ENCODE measurements at places on chromosomes 1 and 21.
A peak's percentile ranks its signal among the peaks of the same experiment; 100 is the strongest.

DNA sequence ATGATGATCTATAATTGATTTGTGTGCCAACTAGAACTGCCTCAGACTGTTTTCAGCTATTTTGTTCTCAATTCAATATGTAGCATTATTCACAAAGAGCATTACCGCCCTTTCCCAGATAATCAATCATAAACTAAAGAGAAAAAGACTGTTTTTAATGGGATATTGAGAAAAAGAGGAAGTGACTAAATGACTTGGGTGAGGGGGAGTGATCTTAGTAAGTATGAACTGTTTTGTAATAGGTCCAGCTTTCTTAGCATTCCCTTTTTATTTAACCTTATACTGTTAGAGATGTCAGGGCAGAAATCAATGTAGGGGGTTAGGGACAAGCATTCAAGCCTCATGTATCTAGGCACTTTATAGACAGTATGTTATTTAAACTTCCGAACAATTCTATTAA is 157.8 kb upstream of the DPYD start:
- DNase-seq: no peak

DNA sequence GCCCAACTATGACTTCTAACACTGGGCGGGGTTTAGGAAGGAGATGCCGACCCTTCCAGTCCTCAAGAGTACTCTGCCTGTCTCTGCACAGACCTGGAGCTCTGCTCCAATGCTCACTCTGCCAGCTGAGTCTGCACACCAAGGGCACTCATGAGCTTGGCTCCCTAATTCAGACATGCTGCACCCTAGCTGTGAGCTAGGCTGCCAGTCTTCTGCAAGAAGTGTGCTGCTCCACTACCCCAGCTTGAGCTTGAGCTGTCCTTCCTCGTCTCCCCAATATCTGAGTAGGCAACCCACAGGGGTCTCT is 13.2 kb downstream of the TP53BP2 start:
- DNase-seq: no peak

DNA sequence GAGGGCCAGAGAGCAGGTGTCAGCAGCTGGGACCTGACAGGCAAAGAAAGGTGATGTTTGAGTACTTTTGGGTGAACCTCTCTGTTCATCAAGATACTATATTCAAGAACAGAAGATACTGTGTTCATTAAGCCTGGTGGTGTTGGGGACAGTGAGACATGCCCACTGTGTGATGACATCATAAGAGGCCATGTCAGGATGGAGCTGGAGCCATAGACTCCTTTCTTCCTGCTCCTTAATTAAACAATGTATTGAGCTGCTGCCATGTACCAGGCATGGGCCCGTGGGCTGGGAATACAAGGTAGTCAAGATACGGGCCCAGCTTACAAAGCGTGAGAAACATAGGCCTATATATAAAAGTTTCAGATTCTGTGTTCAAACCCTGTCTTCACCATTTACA is 435.4 kb downstream of the RPS6KC1 start:
- DNase-seq: no peak

GRCh38 chr1:97202481-97203380 is 481.1 kb downstream of the PTBP2 start:
- no peak for DNase-seq

GRCh38 chr1:70674941-70675685 is 264.0 kb downstream of the CTH start:
- DNase-seq: no peak

DNA sequence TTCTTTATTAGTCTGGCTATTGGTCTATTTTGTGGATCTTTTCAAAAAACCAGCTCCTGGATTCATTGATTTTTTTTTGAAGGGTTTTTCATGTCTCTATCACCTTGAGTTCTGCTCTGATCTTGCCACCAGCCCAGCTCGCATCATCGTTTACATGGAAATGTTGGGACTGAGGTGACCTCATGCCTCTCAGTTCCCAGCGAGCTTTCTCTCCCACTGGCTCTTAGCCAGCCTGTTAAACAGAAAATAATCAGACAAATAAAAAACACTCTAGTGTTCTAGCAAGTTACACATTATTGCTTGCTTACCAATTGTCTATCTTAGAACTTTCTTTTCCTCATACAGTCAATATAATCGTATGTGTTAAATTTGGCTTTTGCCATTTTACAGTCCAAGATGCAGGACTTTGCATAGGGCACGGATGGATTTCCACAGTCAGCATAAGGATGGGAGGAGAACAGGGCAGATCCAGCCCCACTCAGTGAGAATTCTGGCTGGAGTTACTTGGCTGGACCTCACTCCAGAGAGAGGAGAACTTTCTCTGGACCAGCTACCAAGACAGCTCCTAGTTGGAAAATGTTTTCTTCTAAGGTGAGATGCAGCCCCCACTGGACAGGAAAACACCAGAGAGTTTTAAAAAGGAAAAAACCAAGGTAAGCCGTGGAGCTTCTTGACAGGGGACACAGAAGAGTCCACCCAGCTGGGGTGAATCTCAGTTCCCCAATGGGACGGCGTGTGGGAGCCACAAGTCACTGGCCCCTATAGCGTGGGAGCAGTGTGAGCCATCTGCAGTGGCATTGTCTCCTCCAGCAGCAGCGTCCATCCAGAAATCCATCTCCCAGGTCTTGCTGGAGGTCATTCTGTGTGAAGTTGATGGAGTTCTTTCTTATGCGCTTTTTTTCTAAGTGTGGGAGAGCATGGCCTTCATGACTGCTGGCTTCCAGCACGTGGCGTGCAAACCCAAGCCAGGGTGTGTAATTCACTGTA is 17.6 kb downstream of the PGBD2 start:
- no peak for DNase-seq

GRCh38 chr1:8266436-8267165 is 51.3 kb upstream of the SLC45A1 start:
- DNase-seq: no peak

DNA sequence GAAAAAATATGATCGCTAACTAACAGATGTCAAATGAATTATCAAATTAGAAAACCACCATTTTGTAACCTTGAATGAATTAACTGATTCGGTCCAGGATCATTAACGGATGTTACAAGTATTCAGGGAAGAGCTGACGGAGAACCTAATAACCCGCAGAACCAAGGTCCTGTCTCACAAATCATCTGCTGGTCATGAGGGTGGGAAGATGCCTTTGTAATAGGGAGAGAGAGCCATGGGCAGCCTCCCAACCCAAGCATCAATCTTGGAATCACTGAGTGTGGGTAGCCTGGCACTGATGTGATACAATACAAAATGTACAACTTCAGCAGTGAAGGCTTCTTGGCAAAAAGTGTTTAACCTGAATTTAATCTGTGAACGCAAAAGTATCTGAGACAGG is 89.6 kb upstream of the CLDN14 start:
- no peak for DNase-seq

- no peak for DNase-seq
These were observed 207.1 kb upstream of the DEPDC1 start for GRCh38 chr1:68703921-68704354.

DNA sequence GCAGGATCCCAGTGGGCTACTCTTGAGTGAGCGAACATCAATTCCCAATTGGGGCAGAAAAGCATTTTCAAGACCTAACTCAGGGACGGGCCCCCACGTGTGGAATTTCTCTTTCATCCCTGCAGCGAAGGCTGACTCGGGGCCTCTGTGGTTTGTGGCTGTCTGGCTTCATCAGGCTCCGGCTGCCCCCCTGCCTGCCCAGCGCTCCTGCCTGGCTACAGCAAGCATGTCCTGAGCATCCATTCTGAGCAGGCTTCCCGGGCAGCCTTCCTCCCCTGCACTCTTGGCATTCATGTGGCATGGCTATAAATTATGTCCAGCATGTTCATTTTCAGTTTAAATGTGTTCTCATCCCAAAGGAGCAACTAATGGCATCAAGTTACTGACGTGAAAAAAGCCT is 588.1 kb downstream of the KIF26B start:
- peak; percentile 13 for DNase-seq

DNA sequence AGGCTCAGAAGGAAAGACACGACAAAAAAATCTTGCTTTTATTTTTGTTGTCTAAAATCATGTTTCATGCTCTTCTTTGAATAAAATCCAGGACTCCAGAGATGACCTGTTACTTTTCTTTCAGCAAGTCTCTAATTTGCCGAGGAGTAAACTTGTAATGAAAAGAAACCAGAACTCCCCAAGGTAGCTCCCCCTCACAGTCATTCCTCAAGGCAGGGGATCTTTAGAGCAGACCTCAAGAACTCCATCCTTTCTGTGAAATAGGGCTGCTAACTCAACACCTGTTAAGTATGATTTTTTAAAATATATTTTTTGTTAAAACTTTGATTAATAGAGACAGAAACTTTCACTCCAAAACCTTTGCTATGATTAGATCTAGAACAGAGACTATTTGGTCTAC is 82.7 kb upstream of the ABCD3 start:
- DNase-seq: no peak

DNA sequence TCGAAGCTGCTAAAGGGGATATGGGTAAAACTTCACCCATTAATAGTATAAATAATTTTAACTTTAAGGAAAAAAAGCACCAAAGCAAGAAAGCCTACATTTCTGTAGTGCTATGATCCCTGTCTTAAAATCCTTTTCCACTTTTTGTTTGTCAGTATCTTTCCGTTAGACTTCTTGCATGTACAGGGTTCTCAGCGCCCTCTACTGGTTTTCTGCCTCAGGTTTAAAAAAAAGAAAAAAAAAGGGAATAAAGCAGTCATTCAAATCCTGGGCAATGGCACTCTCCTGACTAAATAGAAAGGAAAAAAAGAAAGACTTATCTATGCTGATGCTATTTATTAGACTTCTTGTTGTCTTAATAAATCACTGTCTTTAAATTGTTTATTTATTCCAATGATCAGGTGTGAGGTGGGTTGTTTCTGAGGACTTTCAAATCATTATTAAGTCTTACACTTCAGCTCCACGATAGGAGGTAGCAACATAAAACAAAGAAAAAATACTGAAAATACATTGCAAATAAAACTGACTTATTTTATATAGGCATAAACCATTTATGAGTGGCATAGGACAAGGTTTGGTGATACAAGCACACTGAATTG is 475.4 kb upstream of the NR5A2 start:
- DNase-seq: peak; percentile 74

DNA sequence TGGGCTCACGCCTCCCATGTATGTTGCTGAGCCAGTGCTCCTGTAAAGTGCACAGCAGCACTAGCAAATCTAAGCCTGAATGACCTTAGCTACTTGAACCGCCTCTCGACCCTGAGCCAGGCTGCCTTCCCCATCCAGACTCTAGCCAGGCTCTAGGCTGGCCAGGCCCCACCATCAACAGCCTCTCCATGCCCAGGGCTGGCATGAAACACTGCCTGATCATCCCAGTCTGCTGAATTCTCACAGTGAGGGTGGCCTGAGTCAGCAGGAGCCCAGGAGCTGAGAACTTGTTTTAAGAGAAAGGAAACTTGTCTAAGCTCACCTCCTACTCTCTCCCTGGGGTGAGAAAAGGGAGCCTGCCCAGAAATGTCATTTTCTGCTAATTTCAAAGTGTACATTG is 733.3 kb downstream of the PTPRU start:
- DNase-seq: no peak

DNA sequence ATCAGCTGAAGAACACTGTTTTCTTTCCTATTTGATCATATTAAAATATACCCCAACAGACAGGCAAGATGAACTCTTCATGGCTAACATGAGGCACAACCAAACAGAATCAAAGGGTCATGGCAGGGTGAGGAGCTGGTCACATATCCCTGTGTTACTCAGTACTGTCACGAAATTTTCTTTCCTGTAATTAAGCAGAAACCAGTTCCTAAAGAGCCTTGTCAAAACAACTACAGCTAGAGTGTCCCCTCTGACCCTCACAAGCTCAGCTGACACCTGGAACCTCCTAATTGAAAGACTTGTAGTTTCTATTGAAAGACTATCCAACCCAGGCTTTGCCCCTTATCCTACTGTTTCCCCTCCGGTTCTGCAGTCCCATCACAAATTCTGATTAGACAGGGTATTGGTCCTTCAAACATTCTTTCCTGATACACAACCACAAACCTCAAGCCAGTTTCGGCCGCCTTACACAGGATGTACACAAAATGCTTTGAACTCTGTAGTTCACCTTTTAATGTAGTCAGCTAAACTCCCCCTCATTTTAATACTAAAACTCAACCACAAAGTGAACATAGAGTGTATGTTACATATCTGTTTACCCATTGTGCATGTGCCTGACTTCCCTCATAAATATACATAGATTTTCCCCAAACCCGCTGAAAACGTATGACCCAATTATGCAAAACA is 651.9 kb downstream of the MRPL39 start:
- DNase-seq: no peak

DNA sequence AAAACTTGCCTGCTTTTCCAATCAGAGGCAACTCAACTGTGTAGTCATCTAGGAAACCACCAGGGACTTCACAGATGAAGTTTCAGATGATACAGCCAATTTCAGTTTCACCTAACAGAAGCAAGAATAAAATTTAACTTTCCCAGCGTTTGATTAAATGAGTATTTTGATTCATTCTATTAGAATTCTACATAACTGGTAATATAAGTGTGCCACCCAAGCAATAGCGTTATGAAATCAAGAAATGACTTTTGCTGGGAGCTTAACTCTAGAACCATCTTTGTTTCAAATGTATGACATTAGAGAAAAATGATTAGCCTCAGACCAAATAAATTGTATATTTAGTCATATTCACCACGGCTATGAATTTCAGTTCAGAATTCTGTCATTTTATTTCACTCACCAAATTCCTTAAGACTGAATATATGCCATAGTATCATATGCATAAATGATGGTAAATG is 239.3 kb downstream of the NRIP1 start:
- no peak for DNase-seq

DNA sequence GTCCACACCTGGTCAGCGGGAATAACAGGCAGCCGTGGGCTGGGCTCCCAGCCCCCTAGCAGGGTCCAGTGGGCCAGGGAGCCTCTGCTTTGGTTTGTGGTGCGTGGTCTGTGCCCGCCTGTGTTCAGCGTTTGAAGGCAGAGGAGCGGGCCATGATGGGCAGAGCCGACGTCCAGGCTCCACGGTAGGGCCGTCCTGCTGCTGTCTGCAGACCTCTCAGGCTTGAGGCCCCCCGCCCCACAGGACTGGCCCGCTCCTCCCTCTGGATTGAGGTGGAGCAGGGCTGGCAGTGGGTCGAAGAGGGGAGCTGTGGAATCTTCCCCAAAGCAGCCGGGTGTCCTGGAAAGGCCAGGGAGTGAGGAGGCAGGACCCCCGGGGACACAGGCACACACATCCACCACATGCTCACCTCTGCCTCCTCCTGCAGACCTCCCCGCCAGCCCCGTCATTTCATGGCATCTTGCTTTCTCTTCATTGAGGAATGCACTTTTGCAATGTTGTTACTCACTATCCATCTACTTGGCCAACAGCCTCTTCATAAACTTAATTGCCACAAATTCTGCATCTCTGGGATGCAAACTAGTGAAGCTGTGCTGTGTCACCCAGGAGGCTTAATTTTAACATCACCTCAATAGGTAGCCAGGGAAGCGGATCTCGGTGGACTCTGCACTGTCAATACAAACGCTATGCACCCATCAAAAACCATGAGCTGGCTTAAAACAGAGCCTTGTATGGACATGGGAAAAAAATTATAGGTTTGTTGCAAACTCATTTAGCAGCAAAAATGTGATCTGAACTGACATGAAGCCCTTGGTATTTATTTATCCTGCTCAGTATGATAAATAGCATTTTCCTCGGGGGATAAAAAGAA is 85.9 kb downstream of the PDE9A start:
- no peak for DNase-seq

GRCh38 chr1:202012544-202013478 is 2.4 kb downstream of the ELF3 start:
- no peak for DNase-seq

- DNase-seq: no peak
These were observed 5.5 kb downstream of the KIF26B start for GRCh38 chr1:245160288-245160687.

Data from HT1080 (cell line).